ENCODE measurements at places on chromosomes 3 and 15.

DNA sequence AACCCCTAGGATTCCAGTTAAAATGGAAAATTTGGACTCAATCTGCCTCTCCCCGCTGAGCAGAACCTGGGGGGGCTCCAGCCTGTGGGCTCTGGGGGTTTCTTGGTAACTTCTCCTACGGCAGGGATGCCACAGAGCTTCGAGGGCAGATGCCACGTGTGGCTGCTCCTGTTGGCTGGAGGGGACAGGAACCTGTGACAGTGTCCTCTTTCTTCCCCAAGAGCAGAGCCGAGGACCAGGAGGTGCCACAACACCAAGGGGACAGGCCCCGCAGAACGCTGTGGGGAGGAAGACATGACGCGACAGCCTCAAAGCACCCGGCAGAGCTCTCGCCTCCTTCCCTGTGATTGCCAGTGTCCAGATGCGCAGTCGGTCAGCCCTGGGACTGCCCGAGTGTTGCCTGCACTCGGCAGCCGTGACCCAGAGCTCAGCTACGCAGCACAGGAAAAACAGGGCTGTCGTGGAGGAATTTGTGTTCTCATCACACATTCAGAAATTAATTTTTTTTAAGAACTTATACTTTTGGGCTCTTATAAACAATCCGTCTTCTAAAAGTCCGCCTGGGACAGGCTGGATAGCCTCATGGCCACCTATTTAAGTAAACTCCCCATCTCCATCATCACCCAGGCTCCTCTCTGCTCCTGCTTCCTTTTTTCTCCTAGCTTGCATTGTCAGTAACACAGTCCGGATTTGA, 131.9 kb upstream of the MEF2A start:
- peak; percentile 5 for DNase-seq

GRCh38 chr15:30953731-30954378, 37.6 kb downstream of the MTMR10 start:
- peak; percentile 12 for DNase-seq

DNA sequence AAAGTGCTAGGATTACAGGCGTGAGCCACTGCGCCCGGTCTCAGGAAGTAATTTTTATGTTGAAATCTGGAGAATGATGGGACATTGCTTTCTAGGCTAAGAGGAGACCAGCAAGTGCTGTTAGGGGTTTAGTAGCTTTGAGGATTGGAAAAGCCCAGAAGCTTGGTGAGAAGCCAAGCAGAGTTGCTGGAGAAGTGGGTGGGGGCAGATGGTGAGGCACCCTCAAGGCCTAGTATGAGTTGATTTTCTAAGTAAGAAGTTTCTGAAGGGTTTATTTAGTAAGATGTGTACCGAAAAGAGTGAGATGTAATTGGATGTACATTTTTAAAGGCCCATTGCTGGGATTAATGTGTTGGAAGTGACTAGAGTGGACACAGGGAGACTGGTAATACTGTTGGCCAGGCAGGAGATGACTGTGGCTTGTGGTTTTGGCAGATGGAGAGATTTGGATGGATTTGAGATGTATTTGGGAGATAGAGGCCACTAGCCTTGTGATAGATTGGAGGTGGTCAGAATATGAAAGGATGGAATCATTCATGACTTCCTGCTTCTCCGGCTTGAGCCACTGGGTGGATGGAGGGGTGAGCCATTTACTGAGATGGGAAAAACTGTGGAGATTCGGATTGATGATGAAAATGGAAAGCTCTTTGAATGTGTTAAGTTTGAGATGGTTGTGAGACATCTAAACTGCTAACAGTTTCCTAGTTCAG, 2.3 kb downstream of the LRRC28 start:
- DNase-seq, result no peak

DNA sequence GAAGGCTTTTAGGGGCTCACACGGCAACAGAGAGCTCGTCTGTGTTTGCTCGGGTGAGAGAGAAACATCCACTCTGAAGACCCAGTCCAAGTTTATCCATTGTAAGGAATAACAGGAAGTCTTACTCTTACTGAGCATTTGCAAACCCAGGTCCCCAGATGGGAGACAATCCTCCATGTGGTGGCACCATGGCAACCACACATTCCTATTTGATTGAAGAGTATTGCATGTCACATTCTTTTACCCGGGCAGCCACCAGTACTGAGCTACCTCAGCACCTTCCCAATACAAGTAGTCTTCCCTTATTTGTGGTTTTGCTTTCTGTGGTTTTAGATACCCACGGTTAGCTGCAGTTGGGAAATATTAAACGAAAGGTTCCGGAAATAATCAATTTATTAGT, 302.9 kb upstream of the RASGRP1 start:
- DNase-seq, result no peak

DNA sequence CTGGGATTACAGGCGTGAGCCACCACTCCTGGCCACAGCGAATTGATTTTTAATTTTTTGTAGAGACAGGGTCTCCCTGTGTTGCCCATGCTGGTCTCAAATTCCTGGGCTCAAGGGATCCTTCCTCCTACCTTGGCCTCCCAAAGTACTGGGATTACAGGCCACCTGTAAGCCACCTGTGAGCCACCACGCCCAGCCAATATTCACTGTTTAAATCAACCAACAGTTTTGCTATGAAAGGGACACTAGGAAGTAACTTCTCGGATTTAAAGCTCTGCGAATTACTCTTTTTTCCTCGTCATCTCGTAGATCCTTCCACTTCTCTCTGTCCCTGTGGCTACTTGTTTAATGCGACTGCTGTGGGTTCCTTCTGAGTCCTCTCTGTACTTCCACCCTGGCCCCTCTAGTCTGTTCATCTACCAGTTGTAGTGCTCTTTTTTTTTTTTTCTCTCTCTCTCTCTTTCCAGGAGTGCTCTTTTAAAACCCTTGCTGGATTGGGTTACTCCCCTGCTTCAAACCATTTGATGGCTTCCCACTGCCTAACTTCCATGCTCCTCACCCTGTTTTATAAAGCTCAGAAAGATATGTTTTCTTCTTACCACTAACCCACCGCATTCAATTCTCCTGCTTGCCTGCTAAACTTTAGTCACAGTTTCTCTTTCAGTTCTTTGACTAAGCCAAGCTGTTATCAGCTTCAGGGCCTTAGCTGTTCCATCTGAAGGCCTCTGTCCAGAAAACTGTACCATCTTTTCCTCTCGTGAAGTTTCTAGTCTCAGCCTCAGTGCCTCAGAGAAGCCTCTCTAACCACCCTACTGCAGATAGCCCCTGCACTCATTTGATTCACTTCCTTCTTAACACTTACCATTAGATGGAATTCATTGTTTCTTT, 12.4 kb downstream of the RTF1 start:
- no peak for DNase-seq

DNA sequence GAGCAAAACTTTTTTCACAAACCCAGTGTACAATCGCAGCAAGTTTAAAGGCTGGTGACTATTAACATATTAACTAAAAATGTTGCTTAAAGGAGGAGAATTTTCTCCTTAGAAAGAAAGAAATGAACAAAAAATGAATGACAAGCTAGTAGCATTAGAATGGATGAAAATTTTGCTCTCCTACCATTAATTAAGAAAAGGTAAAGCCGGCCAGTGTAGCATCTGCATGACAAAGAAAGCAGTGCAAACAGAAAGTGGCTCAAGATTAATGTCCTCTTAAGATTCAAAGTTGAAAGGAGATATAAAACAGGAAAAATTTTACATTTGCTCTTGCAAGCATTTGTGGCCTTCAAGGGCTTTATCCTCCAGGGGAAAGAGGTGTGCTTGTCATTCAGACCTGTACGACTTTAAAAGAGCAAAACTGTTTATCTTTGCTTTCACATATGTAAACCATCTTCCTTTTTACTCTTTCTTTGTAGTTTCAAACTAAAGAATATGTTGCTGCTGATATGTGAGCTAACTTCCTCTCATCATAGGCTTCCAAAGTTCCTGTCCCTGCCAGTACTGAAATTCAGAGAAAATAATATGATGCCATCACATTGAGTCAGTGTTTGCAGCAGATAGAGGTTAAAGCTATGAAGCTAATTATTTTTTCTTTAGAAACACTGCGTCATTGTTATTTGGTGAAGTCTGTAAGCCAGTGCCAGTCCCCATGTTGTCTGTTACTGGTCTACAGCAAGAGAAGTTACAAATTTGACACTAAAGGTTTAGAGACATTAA, 439.1 kb upstream of the GRM7 start:
- no peak for DNase-seq

- no peak for DNase-seq
Measured at GRCh38 chr15:68228971-68229385, 550 bp downstream of the CLN6 start.

DNA sequence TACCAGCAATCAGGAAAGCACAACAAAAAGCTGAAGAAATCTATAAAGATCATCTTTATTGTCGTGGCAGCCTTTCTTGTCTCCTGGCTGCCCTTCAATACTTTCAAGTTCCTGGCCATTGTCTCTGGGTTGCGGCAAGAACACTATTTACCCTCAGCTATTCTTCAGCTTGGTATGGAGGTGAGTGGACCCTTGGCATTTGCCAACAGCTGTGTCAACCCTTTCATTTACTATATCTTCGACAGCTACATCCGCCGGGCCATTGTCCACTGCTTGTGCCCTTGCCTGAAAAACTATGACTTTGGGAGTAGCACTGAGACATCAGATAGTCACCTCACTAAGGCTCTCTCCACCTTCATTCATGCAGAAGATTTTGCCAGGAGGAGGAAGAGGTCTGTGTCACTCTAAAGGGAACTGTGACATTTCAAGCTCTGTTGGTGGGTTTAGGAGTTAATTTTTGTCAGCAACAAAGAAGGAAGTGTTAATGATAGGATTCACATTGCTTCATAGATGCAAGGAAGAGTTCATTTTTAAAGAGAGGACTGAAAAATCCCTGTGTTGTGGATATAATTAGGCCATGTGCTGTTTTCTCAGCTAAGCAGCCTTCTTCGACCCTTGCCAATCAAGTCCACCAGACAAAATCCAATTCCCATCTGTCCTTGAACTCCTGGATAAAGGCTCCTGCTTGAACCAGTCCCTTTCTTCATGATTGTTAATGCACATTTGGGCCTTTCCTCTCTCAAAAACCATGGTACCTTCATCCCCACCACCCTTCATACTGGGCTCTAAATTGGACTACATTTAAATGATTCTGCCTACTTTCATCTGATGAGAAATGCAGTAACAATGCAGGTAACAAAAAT, 1.2 kb downstream of the GPR15 start:
- no peak for DNase-seq

Data from stimulated activated naive CD8-positive, alpha-beta T cell treated with anti-CD3 and anti-CD28 coated beads, Interleukin-15, Interleukin-2, amounts not matched to agents 100 U/mL and 50 U/mL, for 24 hours (primary cell).